ENCODE measurements at places on chromosomes 2 and 18.

DNA sequence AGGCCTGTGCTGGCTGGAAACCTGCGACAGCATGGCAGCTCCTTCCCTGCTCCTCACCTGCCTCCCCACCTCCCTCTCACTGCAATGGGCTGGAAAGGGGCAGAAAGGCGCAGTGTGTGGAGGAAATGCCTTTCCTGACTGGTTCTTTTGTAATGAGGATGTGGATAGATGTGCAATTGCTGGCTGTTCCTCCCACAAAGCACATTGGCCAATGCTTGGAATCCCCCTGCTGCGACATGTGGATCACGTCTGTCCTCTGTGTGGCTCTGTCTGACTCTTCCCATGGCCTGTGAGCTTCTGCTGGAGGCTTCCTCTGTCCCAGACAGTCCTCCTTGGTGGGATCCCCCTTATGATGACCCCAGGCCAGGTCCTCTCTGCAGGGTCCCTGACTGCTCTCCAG, 172.5 kb downstream of the NCK2 start:
- DNase-seq, result no peak

DNA sequence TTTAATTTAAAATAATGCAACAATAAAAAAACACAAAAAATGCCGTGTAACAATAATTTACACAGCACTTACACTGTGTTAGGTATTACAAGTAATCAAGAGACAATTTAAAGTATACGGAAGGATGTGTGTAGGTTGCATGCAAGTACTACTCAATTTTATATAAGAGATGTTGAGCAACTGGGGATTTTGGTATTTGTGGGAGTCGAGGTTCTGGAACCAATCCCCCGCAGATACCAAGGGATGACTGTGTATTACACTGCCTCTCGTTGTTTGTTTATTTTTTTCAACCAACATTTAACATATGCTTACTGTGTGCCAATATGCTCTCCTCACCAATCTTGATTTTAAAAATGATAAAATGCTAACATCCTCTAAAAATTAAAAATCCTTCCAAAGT, 24.8 kb downstream of the MAP3K2 start:
- DNase-seq, result no peak

GRCh38 chr2:113842919-113843736, 46.8 kb upstream of the ACTR3 start:
- DNase-seq, result no peak

- DNase-seq, result no peak
Observed at GRCh38 chr2:19465978-19466377, 107.6 kb upstream of the OSR1 start.

- no peak for DNase-seq
Observed at GRCh38 chr18:32271672-32272208, 81.9 kb downstream of the MEP1B start.

DNA sequence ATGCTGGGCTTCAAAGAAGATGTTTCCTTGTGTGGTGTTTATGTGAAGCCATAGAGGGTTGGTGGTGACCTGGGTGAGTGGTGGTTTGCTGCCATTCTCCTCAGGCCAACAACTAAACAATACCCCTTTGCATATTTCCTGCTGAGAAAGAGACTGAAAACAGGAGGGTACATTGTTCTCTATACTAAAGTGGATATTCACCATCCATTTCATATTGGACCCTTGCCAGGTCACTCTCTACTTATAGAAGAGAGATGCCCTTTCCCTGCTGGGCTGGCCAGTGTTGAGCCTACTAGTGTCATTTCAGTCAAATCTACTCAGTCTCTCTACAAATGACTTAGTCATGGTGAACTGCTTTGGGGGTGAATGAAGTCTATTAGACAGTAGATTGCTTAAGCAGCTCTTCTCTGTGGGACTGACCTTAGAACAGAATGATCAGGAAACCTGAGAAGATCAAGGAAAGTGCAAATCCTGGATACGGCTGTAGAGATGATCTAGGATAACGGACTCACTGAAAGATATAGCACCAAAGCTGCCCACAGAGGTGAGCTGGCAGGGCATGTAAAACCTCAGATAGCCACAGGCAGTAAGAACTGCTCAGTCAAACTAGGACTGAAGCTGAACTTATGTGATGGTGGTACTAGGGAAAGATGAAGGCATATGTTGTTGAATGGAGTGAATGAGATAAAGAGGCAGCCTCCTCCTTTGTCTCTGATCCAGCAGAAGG, 154.9 kb downstream of the MYO3B start:
- no peak for DNase-seq

DNA sequence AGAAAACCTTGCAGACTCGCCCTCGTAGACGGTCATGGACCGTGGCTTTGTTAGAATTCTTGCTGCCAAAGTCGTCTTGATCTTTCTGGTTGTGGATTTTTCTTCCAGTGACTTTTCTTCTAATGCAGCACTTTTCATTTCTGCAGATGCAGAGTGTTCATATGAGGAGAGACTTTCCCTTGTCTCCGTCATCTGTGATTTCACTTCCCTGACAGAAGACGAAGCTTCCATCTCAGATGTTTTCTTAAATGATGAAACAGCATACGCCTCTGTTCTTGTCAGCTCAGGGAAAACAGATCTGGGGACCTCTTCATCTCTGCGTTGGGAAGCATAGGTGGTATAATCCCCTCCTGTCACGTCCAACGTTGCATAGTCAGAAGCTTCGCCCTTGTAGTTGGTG, 50.9 kb downstream of the PLEKHA3 start:
- no peak for DNase-seq

DNA sequence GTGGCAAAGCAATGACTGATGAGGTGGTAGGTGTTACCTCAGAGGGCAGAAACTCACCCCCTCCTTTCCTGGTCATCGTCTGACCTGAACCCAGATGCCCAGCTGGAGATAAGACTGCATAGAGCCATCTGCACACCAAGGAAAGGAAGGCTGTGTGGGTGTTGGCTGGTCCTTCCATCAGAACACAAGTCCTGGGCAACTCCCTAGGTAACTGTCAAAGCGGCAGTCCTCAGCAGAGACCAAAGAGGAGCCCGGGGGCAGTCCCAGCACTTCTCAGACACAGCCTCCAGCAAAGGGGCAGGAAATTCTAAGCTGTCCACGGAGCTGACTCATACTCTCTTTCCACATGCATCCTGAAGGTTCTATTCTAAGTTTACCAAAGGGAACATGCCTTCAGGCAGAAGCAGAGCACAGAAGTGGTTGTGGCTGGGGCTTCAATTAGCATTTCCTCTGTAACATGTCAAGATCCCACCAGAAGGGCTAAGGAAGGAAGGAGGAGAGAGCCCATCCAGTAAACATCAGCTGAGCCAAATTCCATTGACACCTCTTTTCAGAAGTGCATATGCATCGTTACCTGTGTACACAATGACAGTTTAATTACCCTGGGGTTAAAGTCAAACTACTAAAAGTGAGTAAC, 54.7 kb downstream of the SPRED2 start:
- DNase-seq, result no peak

GRCh38 chr2:212294816-212295215, 243.8 kb downstream of the ERBB4 start:
- DNase-seq, result no peak
